ENCODE measurements at places on chromosomes 6 and 20.

DNA sequence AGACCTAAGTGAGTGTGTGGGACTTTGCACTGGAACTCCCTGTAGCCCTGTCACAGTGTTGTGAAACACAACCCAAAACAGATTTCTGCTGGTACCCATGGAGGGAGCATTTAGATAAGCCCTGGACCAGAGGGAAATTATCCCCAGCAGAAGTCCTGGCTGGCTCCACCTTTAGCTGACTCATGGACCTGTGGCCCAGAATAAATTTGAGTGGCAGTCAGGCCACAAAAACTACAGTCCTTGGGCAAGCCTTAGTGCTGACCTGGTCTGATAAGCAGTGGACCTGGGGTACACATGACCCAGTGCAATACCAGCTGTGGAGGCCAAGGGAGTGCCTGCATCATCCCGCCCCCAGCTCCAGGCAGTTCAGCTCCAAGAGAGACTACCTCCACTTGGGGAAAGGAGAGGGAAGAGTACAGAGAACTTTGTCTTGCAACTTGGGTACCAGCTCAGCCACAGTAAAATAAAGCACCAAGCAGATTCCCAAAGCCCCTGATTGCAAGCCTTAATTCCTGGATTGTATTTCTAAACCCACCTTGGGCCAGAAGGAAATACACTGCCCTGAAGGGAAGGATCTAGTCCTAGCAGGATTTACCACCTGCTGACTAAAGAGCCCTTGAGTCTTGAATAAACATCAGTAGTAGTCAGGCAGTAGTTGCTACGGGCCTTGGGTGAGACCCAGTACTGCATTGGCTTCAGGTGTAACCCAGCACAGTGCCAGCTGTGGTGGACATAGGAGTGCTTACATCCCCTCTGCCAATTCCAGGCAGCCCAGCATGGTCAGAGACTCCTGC, 140.4 kb upstream of the COL21A1 start:
- peak; percentile 59 for DNase-seq

GRCh38 chr6:38632490-38632889, 7.2 kb downstream of the BTBD9 start:
- no peak for DNase-seq

GRCh38 chr6:169800116-169800667, 48.8 kb downstream of the ERMARD start:
- peak; percentile 43 for DNase-seq

GRCh38 chr20:11799281-11799684, 118.4 kb upstream of the BTBD3 start:
- no peak for DNase-seq

DNA sequence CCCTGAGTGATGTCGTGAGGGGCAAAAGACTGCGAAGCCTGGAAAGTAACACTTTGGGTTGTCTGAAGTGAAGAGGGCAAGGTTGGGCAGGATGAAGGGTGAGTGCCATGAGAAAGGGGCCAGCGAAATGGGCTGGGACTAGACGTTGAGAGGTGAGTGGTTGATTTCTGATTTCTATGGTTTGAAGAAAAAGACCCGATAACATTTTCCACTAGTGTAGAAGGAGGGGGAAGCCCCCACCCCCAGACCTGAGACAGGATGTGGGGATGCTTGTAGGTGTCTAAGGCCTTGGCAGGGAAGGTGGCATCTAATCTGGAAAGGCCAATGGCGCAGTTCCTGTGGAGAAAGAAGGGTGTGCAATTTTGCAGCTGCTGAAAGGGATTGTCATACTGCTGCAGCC, 25.3 kb upstream of the KIF3B start:
- no peak for DNase-seq

DNA sequence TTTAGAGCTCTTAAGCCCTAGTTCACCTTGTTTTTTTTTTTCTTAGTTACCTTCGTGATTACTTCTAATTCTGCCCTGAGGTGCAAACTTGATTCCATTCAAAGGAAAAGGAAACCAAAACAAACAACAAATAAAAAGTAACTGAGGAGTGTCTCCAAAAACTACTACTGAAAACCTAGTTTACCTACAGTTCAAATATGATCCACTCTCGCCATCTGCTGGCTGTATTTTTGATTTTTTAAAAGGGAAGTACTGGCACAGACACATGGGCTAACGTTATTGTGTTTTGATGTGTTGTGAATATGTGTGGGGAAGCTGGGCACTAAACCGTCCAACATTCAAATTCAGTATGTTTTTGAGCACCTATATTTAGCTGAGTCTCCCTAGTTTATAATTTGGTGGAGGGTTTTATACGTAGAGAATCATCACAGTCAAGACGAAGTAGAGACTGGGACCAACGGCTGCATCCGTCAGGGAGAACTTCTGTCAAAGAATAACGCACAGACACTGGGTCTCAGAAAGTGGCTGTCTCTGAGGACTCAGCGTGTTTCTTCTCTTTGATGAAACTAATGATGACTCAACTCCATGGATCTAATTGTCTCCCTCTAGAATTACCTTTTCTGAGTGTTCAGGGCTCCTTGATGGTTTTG, 373.5 kb upstream of the BTBD3 start:
- DNase-seq, result peak; percentile 86

- DNase-seq, result peak; percentile 56
Measured at GRCh38 chr6:136344420-136344819, 54.8 kb upstream of the BCLAF1 start.

DNA sequence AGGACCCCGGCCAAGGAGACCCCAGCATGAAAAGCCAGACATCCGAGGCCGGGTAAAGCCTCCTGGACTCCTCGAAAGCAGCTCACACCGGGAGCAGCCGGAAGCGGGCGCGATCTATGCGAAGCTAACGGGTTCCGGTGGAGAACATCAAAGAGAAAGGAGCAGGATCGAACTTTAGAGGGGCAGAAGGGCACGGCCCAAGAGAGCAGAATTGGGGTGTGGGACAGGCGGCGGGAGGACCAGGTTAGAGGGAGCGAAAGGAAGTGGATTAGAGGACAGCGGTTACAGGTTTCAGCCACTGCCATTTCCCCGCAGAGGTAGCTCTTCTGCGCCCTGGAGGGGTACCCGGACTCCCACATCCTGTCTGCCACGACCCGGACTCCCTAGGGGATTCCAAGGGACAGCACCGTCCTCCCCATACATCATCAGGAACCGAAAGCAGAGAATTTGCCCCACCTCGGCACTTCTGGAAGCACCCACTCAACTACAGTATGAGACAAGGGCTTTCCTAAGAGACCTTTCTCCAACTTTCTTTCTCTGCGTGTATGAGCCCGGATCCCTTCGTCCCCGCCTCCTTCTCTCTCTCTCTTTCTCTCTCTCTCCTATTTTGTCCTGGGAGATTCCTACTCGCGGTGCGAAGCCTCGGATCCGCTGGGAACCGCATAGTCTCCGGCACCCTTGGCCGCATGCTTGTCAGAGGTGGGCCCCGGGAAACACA, 507 bp upstream of the VGLL2 start:
- DNase-seq, result peak; percentile 18

DNA sequence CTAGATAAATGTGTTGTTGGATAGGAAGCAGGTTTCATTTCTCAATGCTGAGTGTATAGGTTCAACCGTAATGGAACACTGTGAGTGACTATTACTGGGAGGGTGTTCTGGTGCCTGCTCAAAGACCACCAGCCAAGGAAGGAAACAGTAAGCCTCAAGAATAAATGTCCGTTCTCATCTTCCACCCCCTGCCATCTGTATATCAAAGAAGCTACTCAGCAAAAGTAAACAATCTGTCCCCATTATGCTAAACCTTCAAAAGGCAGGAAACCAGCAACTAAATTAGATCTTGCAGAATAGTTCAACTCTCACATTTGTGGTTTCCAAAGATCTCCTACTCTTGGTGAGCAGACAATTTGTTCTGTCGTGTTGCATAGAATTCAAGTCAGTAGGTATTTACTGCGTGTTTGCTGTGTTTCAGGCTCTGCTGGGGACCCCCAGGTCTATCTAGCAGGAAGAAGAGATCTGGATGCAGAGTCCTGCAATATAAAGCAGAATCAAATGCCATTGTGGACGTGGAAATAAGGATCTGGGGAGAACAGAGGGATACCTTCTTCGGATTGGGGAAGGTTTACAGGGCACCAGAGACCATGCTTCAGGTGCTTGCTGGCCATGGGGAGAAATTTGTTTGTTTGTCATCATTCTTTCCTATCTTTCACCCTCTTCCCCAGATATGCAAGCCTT, 87.3 kb downstream of the SCML4 start:
- DNase-seq, result no peak

DNA sequence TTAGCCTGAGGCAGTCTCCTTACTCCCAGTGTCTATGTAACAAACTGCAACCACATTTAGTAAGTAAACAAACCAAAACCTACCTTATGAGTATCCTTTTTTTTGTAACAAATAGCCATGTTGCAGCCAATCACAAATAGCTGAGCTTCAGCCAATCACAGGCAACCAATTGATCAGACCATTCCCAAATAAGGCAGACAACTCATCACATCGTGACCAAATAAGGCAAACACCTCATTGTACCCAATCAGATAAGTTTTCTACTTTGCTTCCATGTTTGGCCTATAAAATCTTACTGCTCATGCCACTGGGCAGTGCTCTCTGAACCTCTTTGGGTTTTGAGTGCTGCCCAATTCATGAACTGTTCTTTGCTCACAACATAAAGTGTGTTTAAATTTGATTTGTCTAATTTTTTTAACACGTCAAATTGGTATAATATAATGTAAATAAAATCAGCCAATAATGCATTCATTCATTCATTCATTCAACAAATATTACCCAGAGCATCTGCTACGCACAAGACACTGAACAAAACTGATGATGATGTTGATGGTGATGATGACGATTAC, 117.8 kb downstream of the BCAS1 start:
- no peak for DNase-seq

- no peak for DNase-seq
Measured at GRCh38 chr6:90905351-90905750, 318.5 kb upstream of the MAP3K7 start.

DNA sequence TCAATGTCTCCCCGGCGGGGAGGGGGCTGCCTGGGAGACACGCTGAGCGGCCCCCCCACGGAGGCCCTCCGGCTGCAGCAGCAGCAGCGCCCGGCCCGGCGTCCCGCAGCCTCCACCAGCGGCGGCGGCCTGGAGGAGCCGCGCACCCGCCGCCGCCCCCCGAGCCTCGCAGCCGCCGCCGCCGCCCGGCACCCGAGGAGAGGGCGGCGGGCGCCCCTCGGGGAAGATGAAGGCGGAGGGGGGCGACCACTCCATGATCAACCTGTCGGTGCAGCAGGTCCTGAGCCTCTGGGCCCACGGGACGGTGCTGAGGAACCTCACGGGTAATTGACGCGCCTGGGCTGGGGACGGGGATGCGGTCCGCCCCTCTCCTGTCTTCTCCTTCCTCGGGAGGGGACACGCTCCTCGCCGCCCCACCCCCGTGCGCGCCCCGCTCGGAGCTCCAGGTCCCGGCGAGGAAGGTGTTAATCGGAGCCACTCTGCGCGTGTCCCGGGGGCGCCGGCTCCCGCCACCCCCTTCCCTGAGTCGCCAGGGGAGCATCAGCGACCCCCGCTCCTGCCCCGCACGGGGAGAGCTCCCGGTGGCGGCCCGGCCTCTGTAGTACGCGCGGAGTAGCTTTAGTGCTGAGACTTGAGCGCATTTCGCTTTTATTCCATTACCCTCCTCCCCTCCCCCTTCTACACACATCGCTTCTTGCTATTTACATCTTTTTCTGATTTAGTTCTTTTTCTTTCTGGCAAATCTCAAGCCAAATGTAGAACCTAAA, 686 bp downstream of the TMEM170B start:
- no peak for DNase-seq

- DNase-seq, result no peak
Measured at GRCh38 chr20:19945732-19946670, 71.2 kb upstream of the NAA20 start.

DNA sequence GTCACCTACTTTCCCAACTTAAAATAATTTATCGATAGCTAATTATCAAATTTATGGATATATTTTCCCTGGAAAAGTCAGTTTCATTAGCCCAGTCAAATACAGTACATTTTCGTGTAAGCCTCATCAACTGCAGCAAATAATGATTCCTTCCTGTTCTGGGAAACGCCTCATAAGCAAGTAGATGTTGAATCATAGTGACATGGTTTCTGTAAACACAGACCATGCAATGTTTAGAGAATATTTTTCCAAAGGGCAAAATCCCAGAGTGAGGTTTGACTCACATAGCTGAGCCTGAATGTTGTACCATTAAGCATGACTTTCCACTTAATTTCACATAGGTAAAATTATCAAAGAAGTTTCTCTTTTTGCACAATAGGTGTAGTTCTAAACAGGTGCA, 16.7 kb upstream of the VNN1 start:
- DNase-seq, result peak; percentile 34

- no peak for DNase-seq
Measured at GRCh38 chr6:95286874-95287273, 290.5 kb upstream of the MANEA start.

- DNase-seq, result no peak
Measured at GRCh38 chr6:142850679-142851423, 94.1 kb downstream of the HIVEP2 start.

DNA sequence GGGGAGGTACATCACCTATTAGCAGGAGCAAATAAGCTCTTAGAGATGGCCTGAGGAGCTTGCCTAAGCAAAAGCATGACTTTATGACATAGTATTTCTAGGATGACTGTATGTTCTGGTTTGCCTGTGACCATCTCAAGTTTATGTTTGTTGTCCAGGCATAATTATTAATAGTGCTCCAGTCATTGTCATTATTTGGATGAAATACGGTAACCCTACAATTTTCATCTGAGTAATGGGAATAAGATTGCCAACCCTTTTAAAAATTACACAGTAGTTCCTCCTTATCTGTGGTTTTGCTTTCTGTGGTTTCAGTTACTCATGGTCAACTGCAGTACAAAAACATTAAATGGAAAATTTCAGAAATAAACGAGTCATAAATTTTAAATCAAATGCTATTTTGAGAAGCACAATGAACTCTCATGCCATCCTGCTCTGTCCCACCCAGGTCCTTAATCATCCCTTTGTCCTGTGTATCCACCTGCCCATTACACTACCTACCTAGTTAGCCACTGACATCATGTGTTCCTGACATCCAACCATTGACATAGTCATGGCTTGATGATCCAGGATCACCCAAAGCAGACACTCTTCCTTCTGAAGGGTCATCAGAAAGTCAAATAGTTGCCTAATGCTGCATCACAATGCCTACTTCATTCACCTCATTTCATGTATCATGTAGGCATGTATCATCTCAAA, 27.0 kb upstream of the TFB1M start:
- DNase-seq, result peak; percentile 70

DNA sequence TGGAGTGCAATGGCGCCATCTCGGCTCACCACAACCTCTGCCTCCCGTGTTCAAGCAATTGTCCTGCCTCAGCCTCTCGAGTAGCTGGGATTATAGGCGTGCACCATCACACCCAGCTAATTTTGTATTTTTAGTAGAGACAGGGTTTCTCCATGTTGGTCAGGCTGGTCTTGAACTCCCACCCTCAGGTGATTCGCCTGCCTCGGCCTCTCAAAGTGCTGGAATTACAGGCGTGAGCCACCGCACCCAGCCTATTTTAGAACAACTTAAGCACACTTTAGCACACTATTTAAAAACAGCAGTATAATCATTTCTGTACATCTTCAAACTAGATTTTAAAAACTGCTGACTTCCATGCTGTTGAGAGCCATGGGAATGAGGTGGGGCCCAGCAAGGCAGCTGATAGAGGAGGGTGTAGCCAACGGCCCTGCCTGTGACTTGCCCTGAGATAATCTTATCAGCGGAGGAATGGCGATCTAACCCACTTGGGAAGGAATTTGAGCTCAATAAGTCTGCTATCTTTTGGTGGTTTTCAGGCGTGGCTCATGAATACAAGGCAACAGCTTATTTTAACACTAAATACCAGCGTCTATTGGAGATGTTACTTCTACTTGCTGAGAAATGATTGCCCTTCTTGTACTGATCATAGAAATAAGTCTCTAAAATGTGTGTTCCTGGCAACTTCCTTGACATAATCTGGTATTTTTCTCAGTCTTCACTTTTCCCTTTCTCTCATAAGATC, 12.1 kb downstream of the ZDHHC14 start:
- peak; percentile 72 for DNase-seq

Data from fibroblast of the aortic adventitia (primary cell).